ENCODE measurements at places on chromosomes 6 and 20.

DNA sequence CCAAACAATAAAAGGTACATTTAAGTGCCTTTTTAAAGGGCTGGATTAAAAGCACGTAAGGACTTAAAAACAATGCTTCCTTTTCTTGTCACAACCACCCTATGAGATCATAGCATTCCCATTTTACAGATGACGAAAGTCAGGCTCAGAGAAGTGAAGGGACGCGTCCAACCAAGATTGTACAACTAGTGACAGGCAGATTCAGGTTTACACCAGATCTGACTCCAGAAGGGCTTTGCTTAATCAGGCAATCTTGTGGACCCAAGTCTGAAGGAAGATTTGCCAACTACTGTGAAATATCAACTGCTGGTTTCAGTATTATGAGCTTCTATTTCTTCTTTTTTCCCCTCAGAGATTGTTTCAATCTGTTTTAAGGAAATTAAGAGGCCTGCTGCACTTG is 877 bp downstream of the ENPP4 start:
- no peak for DNase-seq
- peaks cover 21% of the 10 kb centered on the region for H3K4me1 ChIP-seq
- H3K36me3 ChIP-seq, result no peaks in the 10 kb centered on the region
- H3K4me3 ChIP-seq, result peak overlapping the region; percentile 36
- H3K27ac ChIP-seq, result peak overlapping the region; percentile 27
- H3K27me3 ChIP-seq, result no peaks in the 10 kb centered on the region

GRCh38 chr6:137999815-138000214 is 107.4 kb downstream of the PERP start:
- H3K36me3 ChIP-seq, result no peaks in the 10 kb centered on the region
- H3K27ac ChIP-seq, result no peak overlapping the region
- no peaks in the 10 kb centered on the region for H3K27me3 ChIP-seq
- DNase-seq, result no peak
- no peaks in the 10 kb centered on the region for H3K4me1 ChIP-seq

DNA sequence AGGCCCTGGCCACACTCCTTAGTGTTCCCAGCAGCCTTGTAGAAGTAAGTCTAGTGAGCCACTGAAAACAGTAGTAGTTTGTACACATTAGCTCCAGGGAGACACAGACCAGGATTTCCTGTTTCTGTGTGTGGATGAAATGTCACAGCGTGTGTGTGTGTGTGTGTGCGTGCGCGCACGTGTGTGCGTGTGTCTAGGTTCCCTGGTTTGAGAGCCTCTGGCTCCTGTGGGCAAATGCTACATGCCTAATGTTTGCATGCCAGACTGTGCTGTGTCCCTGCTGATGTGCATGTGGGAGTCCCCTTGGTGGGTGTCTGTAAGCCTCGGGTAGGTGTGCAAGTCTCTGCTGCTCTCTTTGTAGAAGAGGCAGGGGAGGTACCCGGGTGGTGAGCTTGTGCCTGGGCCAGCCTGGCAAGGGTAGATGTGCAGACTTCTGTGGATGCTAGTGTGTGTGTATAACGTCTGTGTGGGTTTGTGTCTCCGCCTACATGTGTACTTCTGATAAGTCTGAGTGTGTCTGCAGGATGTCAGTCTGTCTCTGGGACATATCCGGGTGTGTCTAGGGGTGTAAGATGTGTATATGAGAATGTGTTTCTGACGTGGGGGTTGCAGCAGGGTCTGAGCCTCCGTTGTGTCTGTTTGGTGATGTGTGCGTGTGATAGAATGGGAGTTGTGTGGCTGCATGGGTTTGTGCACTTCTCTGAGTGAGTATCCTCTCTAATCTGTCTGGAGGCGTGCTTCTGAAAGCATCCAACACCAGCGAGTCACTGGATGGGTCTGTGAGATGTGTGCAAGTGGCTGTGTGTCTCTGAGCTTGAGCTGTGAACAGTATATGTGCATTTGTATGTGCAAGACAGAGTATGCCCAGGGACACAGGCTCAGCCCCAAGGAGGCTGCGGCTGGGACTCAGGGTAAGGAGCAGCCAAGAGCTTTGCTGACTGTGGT is 19.0 kb upstream of the TLDC2 start:
- H3K27ac ChIP-seq, result no peak overlapping the region
- no peaks in the 10 kb centered on the region for H3K27me3 ChIP-seq
- H3K4me3 ChIP-seq, result no peak overlapping the region
- peak; percentile 51 for DNase-seq

DNA sequence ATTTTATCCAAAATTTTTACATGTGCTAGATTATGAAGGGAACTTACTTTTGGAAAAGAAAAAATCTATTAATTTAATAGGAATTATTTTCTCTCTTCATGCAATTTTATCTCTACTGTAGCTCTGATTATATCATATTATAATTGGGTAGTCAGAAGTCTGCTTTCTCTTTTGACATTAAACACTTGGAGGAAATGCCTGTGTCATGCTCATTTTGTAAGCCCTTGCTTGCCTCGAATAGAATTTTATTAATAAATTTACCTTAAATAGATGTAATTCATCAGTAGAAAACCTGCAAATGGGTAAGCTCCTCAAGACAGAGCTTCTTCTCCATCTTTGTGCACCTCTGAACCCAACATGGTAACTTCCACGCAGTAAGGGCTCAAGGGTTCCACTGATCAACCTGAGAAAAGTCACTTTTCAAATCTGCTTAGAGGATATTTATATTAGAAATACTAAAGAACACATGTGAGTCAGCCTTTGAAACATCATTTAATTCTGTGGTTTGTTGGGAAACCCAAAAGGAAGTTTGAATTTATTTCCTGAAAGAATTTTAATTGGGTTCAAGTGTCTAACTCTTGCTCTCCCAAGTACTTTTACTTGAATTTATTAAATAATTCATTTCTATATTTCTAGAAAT is 266.0 kb downstream of the ALDH8A1 start:
- no peak for DNase-seq
- H3K4me1 ChIP-seq, result no peaks in the 10 kb centered on the region
- no peaks in the 10 kb centered on the region for H3K27me3 ChIP-seq
- no peak overlapping the region for H3K4me3 ChIP-seq
- H3K27ac ChIP-seq, result no peak overlapping the region
- no peaks in the 10 kb centered on the region for H3K36me3 ChIP-seq

DNA sequence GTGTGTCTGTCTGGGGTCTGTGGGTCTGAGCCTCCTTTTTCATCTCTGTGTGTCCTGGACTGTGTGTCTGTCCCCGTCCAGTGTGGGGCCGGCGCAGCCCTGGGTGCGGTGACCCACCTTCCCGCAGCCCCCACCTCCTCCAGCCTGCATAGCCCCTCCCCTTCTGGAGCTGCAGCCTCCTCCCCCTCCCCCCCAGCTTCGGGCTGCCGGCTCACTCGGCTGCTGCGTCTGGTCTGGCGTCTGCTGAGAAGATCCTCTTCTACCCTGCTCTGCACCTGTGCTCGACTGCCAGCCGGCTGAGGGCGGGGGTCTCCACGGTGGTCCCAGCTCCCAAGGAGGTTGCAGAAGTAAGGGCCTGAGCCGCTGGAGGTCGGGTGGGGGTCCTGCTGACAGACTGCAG is 7.6 kb upstream of the LKAAEAR1 start:
- H3K4me1 ChIP-seq, result no peaks in the 10 kb centered on the region
- no peak overlapping the region for H3K27ac ChIP-seq
- H3K4me3 ChIP-seq, result no peak overlapping the region
- no peaks in the 10 kb centered on the region for H3K36me3 ChIP-seq
- peaks cover 5% of the 10 kb centered on the region for H3K27me3 ChIP-seq

- no peaks in the 10 kb centered on the region for H3K4me1 ChIP-seq
- H3K4me3 ChIP-seq, result no peak overlapping the region
- no peaks in the 10 kb centered on the region for H3K27me3 ChIP-seq
- no peak for DNase-seq
- H3K36me3 ChIP-seq, result no peaks in the 10 kb centered on the region
Measured at GRCh38 chr6:38159596-38159995, 340.1 kb downstream of the ZFAND3 start.

DNA sequence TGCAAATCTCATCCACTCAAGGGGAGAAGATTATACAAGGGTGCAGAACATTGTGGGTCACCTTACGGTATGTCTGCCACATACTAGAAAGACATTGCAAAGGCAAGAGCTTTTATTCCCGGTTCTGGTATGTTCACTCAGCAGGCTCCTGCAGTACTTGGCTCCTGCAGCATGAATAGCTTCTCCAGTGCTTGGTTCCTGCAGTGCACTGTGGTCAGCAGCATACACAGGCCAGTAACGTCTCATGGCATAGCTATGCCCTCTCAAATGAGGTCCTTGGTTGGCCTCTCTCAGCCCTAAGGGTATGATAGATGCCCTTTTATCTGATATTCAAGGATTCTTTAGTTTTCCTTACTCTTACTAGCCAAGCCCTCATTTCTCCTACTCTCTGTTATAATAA is 12.6 kb downstream of the TCP11 start:
- no peak overlapping the region for H3K4me3 ChIP-seq
- DNase-seq, result no peak
- H3K4me1 ChIP-seq, result no peaks in the 10 kb centered on the region

DNA sequence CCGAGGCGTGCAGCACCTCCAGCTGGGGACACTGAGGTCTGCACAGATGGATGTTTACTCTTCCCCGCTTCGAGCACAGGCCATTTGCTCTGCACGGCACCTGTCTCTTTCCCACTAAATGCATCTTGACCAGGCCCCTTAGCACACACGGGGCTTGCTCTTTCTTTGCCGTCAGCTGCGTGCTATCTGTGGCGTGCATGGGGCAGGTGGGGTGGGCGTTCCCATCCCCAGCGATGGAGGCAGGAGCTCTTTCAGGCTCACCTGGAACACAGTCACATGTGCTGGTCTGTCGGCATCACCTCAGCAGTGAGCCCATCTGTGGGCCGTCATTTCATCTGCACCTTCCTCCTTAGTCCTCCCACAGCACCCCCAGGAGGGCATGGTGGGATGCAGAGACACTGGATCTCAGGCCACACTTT is 35.1 kb downstream of the RBM38 start:
- 0 out of 2 replicates have a peak, but pooled peaks cover 2% of the 10 kb centered on the region for H3K4me1 ChIP-seq
- H3K4me3 ChIP-seq, result no peak overlapping the region
- no peak for DNase-seq
- H3K27me3 ChIP-seq, result no peaks in the 10 kb centered on the region

GRCh38 chr6:15420959-15421438 is 175.1 kb downstream of the JARID2 start:
- no peak overlapping the region for H3K27ac ChIP-seq
- peaks cover 12% of the 10 kb centered on the region for H3K36me3 ChIP-seq
- H3K4me3 ChIP-seq, result no peak overlapping the region
- no peaks in the 10 kb centered on the region for H3K27me3 ChIP-seq
- peaks cover 17% of the 10 kb centered on the region for H3K4me1 ChIP-seq

GRCh38 chr20:37920270-37920669 is 17.3 kb downstream of the VSTM2L start:
- no peak overlapping the region for H3K27ac ChIP-seq
- DNase-seq, result no peak
- H3K4me1 ChIP-seq, result no peaks in the 10 kb centered on the region
- no peak overlapping the region for H3K4me3 ChIP-seq
- no peaks in the 10 kb centered on the region for H3K36me3 ChIP-seq

- H3K27me3 ChIP-seq, result no peaks in the 10 kb centered on the region
- no peaks in the 10 kb centered on the region for H3K36me3 ChIP-seq
- DNase-seq, result no peak
- H3K4me1 ChIP-seq, result no peaks in the 10 kb centered on the region
- no peak overlapping the region for H3K27ac ChIP-seq
Measured at GRCh38 chr6:154536999-154537398, 26.5 kb upstream of the CNKSR3 start.

- peaks cover 56% of the 10 kb centered on the region for H3K4me1 ChIP-seq
- H3K27ac ChIP-seq, result peak overlapping the region; percentile 99
Measured at GRCh38 chr6:33199687-33200218, 712 bp downstream of the RXRB start.

DNA sequence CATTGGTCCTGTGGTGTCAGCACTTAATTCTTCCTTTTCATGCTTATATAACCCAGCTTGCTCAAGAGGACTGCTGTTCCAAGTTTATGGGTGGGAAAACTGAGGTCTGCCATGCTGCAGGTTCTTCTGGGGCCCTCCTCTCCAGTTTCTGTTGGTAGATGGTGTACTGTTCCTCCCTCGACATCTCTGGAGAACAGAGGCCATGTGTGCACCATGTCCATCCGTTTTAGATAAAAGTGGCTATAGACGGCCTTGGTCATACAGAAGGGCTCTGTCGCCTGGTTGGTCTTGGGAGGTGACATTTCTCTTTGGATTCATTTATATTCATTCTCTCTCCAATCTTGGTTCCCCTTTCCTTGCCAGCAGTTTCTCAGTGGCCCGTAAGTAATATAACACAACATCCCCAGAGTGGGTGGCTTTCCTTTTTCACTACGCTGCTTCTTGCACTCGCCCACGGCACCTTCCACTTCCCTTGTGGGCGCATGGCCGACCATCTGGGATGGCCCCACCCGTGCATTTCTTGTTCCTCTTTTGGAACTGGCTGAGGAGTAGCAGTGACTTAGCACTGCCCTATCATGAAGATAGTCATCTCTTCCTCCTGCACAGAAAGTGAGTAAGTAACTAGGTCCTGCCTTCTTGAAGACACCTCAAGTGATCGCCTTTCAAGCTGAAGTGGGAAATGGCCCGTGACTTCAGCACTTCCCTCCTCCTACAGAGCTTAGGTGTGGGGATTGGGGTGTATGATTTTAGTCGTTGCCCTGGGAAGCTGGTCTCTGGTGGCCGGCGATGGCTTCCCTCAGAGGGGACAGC is 94.2 kb downstream of the RREB1 start:
- no peaks in the 10 kb centered on the region for H3K27me3 ChIP-seq
- no peaks in the 10 kb centered on the region for H3K4me1 ChIP-seq
- no peak overlapping the region for H3K27ac ChIP-seq
- DNase-seq, result no peak

- H3K4me3 ChIP-seq, result no peak overlapping the region
- DNase-seq, result no peak
- H3K27ac ChIP-seq, result no peak overlapping the region
- H3K4me1 ChIP-seq, result no peaks in the 10 kb centered on the region
Measured at GRCh38 chr6:83231146-83231545, 38.0 kb downstream of the RWDD2A start.

- H3K4me3 ChIP-seq, result no peak overlapping the region
- H3K27me3 ChIP-seq, result peaks cover 12% of the 10 kb centered on the region
- no peaks in the 10 kb centered on the region for H3K36me3 ChIP-seq
- DNase-seq, result no peak
- no peaks in the 10 kb centered on the region for H3K4me1 ChIP-seq
Measured at GRCh38 chr20:57908704-57909630, 199.2 kb upstream of the PMEPA1 start.

DNA sequence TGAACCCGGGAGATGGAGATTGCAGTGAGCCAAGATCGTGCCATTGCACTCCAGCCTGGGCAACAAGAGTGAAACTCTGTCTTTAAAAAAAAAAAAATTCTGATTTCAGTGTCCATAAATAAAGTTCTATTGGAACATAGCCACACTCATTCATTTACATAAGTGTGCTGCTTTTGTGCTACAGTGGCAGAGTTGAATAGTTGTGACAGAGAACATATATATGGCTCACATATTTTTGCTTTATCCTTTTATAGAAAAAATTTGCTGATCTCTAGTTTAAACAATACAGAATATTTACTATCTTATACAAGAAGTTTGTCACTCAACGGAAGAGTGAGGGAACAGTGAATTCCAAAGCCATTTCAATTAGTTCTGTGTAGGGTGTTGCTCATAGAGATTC is 18.0 kb downstream of the MCM8 start:
- H3K36me3 ChIP-seq, result peaks cover 98% of the 10 kb centered on the region
- no peaks in the 10 kb centered on the region for H3K27me3 ChIP-seq
- no peak for DNase-seq
- H3K4me3 ChIP-seq, result no peak overlapping the region
- H3K27ac ChIP-seq, result no peak overlapping the region
- no peaks in the 10 kb centered on the region for H3K4me1 ChIP-seq

GRCh38 chr6:19692506-19693298 is 144.5 kb upstream of the ID4 start:
- H3K27ac ChIP-seq, result no peak overlapping the region
- H3K36me3 ChIP-seq, result no peaks in the 10 kb centered on the region
- H3K4me3 ChIP-seq, result no peak overlapping the region
- H3K27me3 ChIP-seq, result peaks cover 2% of the 10 kb centered on the region
